ENCODE measurements at places on chromosomes 5 and 9. TPM values are rescaled to one million over a fixed set of nuclear protein-coding genes. Genes with fewer than 3 reads are reported as not detected.
A peak's percentile ranks its signal among the peaks of the same experiment; 100 is the strongest.

Gene ORM2
- total RNA-seq: not detected

- H3K4me3 ChIP-seq: no peak overlapping the region
- H3K36me3 ChIP-seq: no peaks in the 10 kb centered on the region
- H3K27ac ChIP-seq: no peak overlapping the region
- H3K27me3 ChIP-seq: peaks cover 38% of the 10 kb centered on the region
Measured at GRCh38 chr5:38151878-38152277, 106.5 kb upstream of the EGFLAM start.

DNA sequence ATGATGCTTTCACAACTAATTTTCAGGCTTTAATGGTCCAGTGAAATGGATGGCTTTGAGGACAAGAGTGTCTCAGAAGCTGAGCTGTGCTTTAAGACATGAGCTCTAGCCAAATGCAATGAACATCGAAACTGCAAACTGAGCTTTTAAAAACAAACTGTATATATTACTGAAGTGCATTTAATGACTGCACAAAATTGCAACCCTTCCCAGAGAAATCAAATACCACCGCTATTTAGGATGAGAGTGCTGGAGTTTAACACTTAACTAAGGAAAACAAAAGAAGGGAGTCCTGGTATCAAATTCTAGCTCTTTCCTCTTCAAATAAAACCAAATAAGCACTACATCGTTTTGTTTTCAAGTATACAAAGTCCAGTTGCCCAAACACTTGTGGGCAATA, 163.9 kb downstream of the SLF1 start:
- DNase-seq: no peak
- H3K27me3 ChIP-seq: no peaks in the 10 kb centered on the region
- H3K27ac ChIP-seq: no peak overlapping the region
- no peak overlapping the region for H3K4me3 ChIP-seq
- no peaks in the 10 kb centered on the region for H3K4me1 ChIP-seq
- no peaks in the 10 kb centered on the region for H3K36me3 ChIP-seq

GRCh38 chr5:152641970-152642805, 237.1 kb upstream of the NMUR2 start:
- H3K4me1 ChIP-seq: no peaks in the 10 kb centered on the region
- no peak for DNase-seq
- no peaks in the 10 kb centered on the region for H3K36me3 ChIP-seq
- no peak overlapping the region for H3K4me3 ChIP-seq

Gene GFI1B
- total RNA-seq: not detected

Gene FBP1
- total RNA-seq: not detected

GRCh38 chr9:89486681-89487080, 11.2 kb downstream of the SEMA4D start:
- H3K4me1 ChIP-seq: no peaks in the 10 kb centered on the region
- no peak overlapping the region for H3K4me3 ChIP-seq
- no peak overlapping the region for H3K27ac ChIP-seq
- H3K27me3 ChIP-seq: no peaks in the 10 kb centered on the region
- no peak for DNase-seq
- H3K36me3 ChIP-seq: no peaks in the 10 kb centered on the region

Gene OR1J2
- not detected for total RNA-seq

DNA sequence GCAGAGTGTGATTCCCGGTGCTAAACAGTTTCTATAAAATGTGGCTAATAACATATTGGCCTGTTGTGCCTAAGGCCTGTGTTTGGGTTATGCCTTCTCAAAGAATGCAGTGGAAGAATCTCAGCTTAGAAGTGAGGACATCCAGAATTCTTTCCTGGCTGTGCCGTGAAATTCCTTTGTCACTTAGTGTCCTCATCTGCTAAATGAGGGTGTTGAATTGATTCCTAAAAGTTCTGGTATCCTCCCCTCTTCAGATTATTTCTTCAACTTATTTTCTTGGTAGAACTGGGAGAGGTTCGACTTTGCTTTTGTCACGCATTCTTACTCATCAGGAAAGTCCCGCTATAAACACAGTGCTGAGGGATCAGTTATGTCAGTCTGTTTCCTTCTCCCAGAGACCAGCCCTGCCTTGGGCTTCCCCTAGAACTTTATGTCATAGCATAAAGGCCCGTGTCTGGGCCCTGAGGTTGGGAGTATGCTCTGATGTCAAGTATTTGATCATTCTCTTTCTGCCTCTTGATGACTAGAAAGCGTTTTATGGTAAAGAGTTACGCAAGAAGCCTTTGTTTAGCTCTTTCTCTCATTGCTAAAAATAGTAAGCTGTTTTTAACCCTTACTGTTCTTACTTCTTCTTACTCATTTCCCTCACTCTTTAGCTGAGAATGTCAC, 29.5 kb downstream of the MTAP start:
- H3K36me3 ChIP-seq: peaks cover 32% of the 10 kb centered on the region
- H3K4me3 ChIP-seq: no peak overlapping the region
- H3K4me1 ChIP-seq: peaks cover 24% of the 10 kb centered on the region
- no peaks in the 10 kb centered on the region for H3K27me3 ChIP-seq
- H3K27ac ChIP-seq: peak overlapping the region; percentile 41

Gene GNAQ
- 73.8 TPM for total RNA-seq

Gene PFN3
- not detected for total RNA-seq

Gene PRLR
- total RNA-seq: not detected

All from chondrocyte (in vitro differentiated cells).